ENCODE measurements at places on chromosomes 13 and 19.

GRCh38 chr13:103354171-103354570 lies 288.0 kb upstream of the SLC10A2 start:
- no peak for DNase-seq

DNA sequence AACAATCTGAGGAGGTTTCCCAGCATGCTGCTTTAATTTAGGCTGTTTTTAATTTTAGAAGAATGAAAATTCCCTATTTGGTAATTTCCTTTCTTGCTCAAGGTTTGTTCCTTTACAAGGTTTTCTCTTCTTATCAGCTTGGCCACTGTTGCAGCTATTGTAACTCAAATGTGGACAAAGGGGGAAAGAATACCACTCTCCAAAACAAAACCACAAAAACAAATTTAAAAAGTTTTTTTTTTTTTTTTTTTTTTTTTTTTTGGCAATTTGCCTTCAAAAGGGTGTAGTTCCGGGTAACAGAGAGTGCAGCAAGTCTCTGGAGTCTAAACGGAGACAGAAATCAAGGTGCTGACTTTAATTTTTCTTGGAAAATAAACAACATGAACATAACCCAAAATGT lies 306.4 kb upstream of the ARGLU1 start:
- DNase-seq = no peak

- no peak for DNase-seq
Measured at GRCh38 chr19:29860492-29860891, 48.7 kb downstream of the CCNE1 start.

GRCh38 chr13:50476577-50477285 lies 366.8 kb downstream of the DLEU7 start:
- DNase-seq = no peak

DNA sequence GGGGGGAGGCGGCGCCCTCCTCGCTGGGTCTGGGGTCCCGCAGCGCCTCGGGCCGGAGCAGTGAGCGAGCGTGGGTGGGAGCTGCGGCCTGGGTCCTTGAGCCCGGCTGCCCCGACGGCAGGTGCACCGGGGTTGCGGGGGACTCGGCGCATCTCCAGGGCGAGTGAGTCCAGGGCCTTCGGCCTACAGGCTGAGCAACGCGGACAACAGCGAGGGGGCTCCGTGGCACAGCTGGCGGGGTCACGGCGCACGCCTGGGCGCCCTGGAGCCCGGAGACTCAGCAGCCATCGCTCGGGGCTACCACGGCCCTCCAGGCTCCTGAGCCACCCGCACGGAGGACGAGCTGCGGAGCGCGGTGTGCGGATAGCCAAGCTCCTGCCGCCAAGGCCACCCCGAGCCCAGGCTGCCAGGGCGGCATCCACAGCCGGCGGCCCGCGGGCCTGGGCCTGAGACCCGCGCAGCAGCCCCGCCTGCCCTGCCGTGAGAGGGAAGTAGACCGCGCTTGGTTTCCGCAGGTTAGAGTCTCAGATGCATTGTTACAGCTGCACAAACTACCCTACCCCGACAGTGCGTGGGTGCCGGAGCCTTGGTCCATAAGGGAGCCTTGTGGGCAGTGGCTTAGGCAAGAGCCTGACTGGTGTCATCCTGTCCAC lies 253.9 kb upstream of the SGCG start:
- DNase-seq = no peak

DNA sequence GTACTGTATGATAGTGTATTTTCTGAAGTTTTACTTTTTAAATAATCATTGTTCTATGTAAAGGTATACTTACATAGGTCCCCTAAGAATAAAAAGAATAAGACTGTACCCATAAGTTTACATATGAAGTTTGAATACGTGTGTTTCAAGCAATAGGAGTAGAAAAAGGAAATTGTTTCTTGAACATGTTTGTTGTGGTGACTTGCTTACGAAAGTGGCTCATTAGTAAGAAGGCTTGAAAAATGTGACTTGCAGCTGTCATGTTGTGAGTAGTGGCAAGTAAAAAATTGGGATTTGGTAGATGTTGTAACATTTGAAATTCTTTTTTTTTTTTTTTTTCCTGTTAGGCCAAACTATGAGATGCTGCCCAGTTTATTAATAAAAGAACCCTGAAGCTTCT lies 203.3 kb downstream of the LMO7 start:
- no peak for DNase-seq

- DNase-seq = no peak
Measured at GRCh38 chr13:26227166-26227971, 5.3 kb upstream of the RNF6 start.

DNA sequence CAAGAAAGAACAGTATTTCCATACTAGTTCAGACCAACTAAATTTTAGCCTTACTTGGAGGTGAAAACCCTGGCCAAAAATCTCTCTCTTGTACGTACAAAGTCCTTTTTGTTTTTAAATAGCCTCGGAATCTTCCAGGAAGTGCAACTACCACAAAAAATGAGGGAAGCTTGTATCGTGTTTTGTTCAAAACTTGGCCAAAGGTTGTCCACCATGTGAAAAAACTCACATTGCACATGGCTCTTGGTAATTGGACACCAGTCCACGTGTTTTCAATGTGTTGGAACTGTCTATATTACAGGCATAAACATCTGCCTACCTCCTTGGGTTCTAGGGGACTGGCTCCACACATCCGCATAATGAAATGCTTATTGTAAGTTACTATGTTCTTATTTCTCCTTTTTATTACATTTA lies 15.2 kb upstream of the STRN4 start:
- DNase-seq = peak; percentile 84

DNA sequence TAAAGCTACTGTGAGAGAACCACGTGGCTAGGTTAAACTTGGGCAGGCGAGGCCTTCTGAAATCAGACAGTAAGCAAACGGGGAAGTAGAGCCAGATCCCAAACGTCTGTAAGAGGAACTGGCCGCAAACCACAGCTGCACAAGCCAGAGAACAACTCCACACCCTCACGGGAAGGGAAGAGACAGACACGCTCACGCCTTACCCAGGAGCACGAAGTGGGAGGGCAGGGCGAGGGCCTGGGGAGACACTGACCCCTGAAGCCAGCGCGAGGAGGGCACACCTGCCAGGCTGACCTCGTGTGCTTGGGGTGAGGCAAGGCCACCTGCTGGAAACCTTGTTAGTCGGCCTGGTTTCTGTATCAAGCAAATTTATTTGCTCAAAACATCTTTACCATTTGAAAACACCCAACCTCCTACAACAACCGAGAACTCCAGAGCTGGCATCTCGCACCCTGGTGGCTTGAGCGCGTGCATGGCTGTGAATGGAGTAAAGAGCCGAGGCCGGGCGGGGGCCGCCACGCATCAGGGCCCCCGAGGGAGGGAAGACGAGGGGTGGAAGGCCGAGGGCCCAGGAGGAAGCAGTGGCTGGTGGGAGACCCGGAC lies 7.3 kb downstream of the POLR2E start:
- DNase-seq = no peak

DNA sequence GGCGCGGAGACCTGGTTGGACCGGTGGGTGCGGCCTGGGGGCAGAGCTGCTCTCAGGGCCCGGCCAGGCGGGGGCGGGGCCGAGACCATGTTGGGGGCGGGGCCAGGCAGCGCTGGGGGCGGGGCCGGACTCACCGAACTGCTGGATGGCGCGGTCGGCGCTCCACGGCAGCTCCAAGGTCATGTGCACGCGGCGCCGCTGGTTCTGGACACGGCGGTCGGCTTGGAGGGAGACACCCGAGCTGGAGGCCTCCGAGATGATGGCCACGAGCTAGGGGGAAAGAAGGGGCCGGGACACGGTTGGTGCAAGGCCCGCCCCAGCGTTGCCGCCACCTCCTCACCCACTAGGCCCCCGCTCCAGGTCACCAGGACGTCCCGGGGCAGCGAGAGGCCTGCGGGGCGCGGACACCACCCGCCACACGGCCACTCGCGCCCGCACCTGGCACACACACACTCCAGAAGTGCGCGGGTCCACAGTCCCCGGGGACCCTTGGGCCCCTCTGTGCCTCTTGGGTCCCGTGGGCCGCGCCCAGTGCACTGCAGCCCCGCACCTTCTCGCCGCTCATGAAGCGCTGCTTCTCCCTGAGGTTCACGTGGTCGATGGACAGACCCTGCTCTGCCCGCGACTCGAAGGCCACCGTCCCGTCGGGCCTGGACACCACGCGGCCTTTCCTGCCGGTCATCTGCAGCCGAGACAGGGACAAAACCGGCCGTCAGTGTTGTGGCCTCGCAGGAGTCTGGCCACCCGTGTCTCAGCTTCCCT lies 8.7 kb downstream of the GPX4 start:
- DNase-seq = no peak

DNA sequence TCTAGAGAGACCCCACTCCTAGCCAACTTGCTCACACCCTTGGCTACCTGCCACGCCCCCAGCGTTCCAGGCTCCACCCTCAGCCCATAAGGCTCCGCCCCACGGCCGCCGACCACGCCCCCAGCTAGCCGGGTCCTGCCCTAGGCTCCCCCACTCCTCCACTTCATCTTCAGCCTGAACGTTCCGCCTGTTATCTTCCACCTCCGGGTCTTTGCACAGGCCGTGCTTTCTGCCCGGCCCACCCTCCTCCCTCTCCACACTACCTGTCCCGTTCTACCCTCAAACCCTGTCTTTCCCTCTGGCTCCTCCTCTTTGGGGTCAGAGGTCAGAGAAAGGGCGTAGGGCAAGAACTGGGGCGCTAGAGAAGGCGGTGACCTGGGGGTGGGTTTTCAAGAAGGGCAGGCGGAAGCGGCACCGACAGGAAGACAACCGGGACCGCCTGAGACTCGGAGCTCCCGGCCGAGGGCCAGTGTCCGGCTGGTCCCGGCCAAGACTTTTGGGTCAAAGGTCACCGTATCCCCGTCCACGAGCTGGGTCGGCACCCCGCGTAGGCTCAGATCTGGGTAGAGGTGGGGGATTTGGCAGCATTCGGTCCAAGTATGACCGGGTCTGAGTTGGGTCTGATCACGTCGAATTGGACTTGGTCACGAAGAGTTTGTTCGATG lies 2.2 kb downstream of the PDE4C start:
- DNase-seq = no peak

- DNase-seq = no peak
Measured at GRCh38 chr13:27440408-27440807, 10.0 kb downstream of the MTIF3 start.

DNA sequence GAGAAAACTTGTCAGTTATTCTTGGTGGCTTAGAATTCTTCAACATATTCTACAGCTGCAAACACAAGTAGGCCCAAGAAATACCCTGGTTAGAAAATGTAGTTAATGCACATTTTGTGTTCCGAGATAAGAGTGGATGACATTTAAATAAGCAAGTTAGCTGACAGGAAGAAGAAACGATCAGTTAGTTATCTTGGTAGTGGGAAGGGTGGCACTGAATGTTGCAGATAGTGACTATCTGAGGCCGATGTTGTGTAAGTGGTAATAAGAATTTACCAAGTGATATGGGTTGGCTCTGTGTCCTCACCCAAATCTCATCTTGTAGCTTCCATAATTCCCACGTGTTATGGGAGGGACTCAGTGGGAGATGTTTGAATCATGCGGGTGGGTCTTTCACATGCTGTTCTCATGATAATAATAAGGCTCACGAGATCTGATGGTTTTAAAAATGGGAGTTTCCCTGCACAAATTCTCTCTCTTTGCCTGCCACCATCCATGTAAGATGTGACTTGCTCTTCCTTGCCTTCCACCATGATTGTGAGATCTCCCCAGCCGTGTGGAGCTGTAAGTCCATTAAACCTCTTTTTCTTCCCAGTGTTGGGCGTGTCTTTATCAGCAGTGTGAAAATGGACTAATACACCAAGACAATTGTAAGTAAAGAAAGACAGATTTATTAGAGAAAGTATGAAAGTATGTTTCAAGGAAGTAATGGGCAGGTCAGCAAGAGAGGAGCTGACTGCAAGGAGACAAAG lies 10.9 kb upstream of the AKAP11 start:
- no peak for DNase-seq

Measured in fibroblast of the conjunctiva (primary cell).